ENCODE measurements at places on chromosomes 4 and X.

DNA sequence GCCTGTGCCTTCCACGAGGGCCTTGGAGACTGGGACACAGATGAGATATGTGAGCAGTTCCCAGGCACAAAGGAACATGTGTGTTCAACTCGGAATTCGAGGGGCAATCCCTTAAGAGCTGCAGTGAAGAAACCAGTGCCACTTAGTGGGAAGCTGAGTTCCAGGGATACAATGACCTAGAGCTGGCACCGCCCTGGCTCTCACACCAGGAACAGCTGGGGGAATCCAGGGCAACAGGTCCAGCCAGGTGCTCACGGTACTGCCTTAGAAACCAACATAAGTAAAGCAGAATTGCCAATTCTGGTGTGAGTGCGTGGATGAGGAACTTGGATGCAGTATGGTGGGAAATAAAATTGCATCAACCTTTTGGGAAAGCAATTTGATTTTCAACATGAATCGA is 122.9 kb downstream of the AFAP1 start:
- no peak for DNase-seq

DNA sequence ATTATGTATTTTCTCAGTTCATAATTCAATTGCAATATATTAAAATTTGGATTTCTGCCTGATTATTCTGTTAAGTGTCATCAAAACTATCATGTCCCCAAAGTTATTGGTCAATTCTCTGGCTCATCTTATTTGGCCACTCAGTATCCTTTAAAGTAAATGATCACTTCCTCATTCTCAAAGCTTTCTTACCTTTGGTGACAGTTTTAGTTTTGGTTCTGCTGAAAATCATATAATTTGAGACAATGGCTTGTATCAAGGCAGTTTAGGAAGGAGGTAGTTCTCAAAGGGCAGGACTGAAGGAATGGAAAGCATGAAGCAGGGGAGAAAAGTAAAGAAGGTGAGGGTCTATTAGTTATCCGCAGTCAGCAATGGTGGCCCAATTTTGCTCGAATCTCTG is 1832.1 kb downstream of the ARAP2 start:
- DNase-seq = no peak

DNA sequence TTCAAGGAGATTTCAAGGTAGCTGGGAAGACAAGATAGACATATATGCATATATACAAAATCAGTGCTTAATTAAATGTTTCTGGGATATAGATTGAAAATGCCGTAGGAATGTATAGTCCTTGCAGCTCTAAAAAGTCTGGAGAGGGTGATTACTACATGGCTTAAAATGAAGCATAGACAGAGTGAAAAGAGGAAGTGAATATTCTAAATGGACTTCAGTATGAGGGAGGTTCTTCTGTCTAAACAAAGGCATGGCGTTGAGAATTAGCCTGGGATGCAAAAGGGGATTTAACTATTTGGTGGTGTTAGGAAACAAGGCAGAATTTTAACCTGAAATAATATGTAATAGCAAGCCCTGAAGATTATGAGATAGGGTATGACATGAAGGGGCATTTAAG is 141.5 kb upstream of the FRMPD4 start:
- no peak for DNase-seq

GRCh38 chr4:104593019-104593418 is 98.3 kb upstream of the CXXC4 start:
- DNase-seq = no peak

GRCh38 chr4:83208371-83209365 is 75.9 kb downstream of the COQ2 start:
- no peak for DNase-seq

DNA sequence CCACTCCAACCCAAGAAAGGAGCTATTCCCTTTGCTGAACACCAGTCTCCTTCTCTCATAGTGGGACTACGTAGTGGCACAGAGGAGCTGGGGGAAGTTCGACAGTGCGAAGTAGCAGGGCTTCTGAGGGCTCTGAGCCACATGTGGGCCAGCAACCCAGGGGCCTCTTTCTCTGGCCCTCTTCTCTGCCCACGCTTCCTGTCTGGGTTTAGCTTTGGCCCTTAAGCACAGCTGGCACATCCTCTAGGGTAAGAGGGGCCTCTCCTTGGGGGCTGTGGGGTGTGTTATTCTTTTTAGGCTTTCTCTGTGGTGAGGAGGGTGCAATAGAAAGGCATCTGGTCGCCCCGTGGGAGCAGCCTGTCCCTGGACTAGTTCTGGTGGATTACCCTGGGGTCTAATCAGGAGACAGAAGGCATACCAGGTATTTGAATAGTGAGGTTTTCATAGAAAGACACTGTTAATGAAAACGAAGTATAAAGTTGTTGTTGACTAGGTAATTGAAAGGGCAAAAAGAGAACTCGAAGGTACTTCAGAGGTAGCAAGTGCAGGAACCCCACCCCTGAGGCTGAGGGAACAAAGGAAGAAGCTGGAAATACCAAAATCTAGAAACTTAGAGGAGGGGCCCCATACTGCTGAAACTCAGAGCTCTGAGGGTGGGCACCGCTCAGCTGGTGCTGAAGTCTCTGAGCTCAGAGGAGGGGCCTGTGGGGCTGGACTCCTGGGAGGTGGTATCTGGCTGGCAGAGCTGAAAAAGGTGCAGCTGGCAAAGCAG is 151.9 kb upstream of the RPS6KA3 start:
- DNase-seq = no peak

DNA sequence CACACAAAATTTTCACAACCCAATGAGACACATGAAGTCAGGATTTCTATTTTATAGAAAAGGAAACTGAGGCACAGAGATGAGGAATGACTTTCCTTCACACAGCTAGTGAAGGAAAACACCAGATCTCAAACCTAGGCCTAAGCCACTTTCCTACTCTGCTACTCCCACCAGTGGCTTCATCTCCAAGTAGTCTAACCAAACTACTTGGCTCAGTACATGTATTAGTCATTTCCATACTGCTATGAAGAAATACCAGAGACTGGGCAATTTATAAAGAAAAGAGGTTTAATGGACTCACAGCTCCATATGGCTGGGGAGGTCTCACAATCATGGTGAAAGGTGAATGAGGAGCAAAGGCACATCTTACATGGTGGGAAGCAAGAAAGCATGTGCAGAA is 196.6 kb downstream of the EVC2 start:
- DNase-seq = no peak

GRCh38 chr4:148254621-148255343 is 187.4 kb downstream of the NR3C2 start:
- no peak for DNase-seq

DNA sequence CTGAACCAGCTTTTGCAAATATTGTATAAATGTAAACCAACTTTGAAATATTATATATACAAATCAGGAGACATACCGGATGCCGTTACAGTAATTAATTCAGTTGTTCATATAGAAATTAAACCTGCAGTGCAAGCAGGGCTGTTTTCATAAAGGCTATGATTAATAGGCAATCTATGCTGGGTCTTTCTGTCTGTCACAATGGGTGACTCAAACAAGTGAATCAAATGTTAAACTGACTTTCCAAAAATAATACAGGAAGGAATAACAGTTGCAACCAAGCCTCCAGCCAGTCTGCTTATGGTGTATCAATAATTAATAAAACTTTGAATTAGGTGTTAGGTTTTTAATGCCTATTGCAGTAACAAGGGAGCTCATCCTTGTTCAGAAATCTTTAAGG is 43.9 kb downstream of the GABRB1 start:
- no peak for DNase-seq

DNA sequence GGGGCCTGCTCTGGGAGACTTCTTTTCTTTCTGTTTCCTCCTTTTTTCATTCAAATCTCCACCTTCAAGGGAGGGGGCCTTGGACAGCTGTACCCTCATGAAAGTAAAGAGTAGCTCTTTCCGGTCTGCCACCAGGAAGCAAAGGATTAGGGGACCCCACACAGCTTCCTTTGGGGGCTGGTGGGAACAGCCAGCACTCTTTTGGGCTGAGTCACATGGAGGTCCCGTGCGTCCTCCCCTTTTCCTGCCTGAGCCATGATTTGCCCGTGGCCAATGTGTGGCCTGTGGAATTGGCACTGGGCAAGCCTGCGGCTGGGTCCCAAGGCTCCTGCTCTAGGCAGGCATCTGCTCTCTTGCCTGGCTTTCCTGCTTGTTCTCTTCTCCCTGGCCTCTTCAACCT is 65.5 kb downstream of the FHDC1 start:
- no peak for DNase-seq

DNA sequence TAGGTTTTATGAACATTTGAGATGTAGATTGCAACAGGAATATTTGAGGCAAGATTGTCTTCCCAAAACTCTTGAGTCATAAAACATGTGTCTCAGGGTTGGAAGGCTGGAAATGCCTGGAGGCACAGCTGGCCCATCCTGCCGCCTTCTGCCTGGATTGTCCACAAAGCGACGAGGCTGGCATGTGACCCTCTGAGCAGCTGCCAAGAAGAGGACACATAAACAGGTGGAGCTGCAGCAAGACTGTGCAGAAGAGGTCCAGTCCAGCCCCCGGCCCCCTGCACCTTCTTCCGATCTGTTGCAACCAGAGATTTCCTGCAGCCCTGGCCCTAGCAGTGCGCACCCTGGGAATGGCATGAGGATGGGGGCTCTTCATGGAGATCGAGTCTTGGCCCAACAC is 101.9 kb upstream of the BCOR start:
- DNase-seq = no peak

DNA sequence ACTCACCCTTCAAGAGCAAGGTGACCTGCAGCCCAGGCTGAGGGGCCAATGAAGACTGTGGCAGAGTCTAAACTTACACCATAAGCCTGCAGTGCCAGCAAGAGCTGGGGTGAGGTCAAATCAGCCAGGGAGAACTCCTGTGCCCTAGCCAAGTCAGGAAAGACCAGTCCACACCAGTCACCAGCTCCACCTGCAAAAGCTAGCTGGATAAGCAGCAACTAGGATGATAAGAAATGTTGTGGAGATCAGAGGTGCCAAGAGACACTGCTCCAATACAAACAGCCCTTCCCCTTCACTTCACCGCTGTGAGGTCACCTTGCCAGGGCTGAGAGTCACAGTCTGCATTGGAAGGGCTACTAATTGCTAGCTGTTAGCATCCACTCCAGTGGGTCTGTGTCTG is 31.3 kb downstream of the NIPAL1 start:
- no peak for DNase-seq

DNA sequence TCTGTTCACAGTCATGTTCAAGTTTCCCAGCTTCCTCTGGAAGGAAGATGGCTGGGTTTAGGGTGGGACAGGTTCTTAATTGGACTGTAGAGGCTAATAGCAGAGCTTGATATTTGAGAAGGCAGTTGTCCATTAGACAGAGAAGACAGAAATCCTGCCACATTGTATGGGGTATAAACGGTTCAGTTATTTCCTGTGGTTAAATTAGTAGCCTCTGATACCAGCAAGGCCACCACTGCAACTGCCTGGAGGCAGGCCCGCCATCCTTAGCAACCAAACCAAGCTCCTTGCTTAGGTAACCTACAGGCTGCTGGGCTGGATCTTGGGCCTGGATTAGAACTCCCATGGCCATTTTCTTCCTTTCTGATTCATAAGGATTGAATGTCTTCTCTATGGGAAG is 1367.0 kb downstream of the PCDH7 start:
- DNase-seq = no peak

- no peak for DNase-seq
Observed at GRCh38 chrX:64205441-64205734, at the start of gene AMER1. Gene AMER1 (minus strand): TSS chrX:64205708. CDS start chrX:64193286, 12,422 bp downstream.

GRCh38 chr4:36692586-36692985 is 411.2 kb downstream of the DTHD1 start:
- DNase-seq = no peak

Measured in activated gamma-delta T cell treated with anti-CD3 and anti-CD28 coated beads, Interleukin-2, amount 50 U/mL, for 16 hours (primary cell).